Stimulated activated CD4-positive, alpha-beta T cell treated with anti-CD3 and anti-CD28 coated beads, TNF-alpha, amount 100 ng/mL, for 1 hour (primary cell): ENCODE measurements at places on chromosomes 6 and 20.

GRCh38 chr20:41432746-41433145, 66.1 kb upstream of the EMILIN3 start:
- no peak for DNase-seq

GRCh38 chr20:53647286-53647821, 53.7 kb upstream of the ZNF217 start:
- no peak for DNase-seq

DNA sequence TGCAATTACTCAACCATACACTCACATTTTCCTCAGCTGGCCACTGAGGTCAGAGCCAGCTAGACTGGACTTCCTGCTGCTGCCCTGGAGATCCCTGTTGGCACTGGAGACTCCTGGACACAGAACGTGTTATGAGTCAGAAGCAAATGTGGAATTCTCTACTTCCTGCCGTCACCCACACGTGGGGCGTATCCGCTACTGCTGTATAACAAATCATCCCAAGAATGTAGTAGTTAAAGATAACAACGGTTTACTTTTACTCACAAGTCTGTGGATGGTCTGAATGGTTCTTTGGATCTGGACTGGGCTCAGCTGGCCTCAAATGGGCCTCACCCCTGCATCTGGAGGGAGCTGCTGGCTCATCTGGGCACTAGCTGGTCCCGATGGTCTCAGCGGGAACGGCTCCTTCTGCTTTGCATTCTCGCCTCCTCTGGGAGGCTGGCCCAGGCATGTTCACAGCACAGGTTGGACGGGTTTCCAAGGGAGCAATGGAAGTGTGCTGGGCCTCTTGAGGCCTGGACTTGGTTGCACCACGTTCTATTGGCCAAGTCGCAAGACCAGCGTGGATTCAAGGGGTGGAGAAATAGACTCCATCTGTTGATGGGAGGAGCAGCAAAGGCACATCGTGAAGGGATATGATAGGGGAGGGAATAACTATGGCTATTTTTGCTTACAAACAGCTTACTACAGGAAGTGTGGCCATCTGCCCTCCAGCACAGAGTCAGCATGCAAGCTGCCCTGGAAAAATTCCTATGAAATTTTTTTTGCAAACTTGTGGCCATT, 118.5 kb downstream of the SNX5 start:
- no peak for DNase-seq

DNA sequence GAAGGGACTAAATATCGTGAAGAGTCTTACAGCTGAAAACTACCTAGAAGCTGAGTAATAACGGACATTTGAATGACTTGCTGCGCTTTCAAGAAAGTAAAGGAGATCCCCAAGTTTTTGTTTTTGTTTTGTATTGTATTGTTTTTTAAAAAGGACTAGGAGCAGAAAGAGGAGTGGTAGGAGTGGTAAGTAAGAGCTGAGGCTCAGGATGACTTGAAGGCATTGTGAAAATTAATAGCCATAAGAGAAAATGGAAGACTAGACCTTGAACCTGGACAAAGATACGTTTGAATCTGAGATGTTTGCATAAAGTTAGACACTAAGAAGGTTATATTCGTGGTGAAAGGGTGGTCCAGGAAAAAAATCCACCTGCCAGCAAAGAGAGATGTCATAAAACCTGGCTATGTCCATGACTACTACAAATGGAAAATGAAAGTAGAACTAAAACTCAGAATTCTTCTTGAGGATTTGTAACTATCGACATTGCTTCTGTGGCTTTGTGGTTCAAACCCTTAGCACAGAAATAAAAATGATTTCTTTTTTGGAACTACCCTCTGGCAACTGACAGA, 824.8 kb upstream of the FLRT3 start:
- DNase-seq = no peak

GRCh38 chr6:110589865-110590513, 113.6 kb upstream of the SLC22A16 start:
- DNase-seq = no peak

DNA sequence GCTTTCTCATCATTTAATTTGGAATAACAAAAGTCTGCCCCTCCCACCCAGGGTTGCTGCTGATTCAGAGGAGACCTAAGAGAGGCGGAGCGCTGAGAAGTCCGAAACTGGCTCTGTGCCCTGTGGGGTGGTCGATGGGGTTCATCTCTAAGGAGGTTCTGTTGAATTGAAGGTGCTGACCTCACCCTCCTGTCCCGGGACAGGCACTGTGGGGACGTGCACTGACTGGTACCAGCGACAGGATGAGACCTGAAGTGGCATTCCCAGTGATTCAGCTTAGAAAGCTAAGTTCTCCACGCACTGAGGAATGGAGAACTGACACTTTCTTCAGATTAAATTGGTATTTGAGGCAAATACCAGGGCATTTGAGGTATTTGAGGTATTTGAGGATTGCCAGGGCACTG, 1.3 kb downstream of the GUCA1B start:
- DNase-seq = no peak

- no peak for DNase-seq
Measured at GRCh38 chr20:53252002-53252401, 279.8 kb downstream of the TSHZ2 start.

DNA sequence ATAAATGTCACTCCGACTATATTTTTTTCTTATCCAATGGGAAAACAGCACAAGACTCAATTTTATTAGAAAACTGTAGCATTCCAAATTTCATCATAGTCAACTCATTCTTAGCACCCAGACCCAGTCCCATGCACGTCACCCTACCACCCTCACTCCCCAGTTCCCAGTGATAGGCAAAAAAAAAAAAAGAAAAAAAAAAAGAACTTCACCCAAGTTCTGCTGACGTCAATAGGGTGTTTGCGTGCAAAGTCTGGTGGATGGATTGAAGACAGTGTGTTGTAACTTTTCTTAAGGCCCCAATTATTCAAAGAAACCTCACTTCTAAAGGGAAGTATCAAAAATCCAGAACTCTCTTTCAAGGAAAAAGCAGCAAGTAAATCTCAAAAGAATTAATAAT, 213.9 kb upstream of the PRDM1 start:
- no peak for DNase-seq

DNA sequence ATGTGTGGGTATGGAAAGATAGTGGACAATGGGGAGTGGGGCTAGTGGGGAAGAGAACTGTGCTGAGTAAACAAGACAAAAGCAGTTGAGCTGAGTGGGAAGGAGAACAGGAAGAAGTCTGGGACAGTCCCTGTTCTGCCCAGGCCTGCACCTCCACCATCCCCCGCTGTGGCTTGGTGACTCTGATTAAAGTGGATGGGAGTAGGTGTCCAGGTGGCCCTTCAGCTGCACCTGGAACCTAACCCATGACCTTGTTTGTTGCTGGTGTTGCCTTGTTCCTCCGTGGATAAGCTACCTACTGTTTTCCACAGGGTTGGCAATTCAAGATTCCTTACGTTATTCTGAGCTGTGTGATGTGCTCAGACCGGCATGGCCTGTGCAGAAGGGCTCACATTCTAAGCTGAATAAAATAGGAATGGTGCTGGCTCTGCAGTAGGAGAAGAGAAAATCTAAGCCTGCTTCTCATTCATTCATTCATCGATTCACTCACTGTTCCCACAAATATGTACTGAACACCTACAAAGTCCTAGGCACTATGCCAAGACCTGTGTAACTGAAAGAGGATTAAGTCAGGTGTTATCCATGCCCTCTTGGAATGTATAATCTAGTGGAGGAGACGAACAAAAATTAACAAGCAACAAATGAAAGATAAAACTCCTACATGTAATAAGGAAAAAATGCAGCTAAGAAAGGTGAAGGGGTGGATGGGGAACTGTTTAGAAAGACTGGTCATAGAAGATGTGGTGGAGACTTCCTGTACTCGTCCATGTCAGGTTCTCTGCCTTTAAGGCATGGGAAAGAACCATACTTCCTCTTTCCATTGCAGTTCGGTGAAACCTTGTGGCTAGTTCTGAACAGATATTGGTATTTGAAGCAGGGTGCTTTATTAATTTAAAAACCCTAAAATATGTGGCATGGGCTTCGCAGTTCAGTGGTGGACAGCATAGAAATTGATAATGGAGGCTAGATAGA, 10.1 kb upstream of the CALHM6 start:
- DNase-seq = no peak

DNA sequence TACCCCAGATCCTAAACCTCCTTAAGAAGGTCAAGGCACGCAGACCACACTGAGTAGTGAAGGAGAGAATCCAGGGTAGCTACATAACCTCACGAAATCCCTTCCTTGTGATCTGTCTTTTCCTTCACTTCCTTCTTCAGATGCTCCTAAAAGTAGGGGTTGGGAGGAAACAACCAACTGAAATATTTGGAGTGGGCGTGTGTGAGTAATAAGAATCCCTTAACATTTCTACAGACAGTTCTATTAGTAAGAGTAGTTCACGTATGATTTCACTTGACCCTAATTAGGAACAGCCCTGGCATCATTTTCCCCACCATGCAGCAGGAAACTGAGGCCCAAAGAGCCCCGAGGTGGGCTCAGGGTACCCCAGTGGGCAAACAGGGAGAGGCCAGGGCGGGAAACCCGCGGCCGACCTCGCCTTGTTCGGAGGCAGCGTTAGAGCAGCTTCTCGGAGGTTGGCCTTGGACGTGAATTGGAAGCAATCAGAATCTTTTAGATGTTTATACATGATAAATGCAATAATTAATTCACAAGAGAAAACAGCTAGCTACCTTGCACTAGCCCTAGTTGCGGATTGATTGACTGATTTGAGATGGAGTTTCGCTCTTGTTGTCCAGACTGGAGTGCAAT, 859 bp upstream of the RAE1 start:
- no peak for DNase-seq

GRCh38 chr20:11234608-11235007, 560.8 kb upstream of the JAG1 start:
- no peak for DNase-seq

- no peak for DNase-seq
Measured at GRCh38 chr6:50102676-50103075, 52.9 kb upstream of the DEFB112 start.

- no peak for DNase-seq
Measured at GRCh38 chr6:43942011-43942442, 172.0 kb downstream of the VEGFA start.

GRCh38 chr6:146543940-146544615, 445 bp downstream of the RAB32 start:
- DNase-seq = no peak

DNA sequence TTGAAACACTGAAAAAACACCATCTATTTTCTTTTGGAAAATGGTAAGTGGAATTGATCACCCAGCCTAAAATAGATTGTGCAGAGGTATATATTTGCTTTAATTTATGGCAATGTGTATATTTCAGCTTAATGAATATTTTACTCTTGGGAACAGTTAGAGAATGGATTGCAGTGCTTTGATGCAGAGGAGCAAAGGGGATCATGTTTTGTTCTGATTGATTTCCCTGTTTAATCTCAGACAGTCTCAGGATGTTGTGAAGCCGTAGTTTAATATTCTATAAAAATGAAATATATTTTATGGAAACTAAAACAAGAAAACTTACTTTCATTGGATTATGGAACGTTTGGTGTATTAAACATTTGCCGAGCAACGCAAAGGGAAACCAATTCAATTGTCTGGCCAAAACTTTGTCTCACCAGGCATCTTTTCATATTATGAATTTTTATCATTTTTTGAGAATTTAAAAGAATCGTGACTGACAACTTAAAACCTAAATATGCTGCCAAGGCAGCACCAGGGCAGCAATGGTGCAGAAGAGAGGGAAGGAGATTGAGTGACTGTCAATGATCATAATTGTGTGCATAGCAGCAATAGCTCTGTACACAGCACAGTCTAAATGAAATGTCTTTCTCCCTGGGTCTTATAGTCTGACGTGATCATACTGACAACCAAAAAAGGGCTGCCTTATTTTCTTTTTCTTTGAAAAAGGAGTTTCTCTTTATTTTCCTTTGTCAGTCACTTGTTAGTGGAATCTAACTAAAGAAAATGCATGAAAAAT, 105.5 kb upstream of the EPHA7 start:
- no peak for DNase-seq

GRCh38 chr6:7401075-7401474, 11.5 kb downstream of the RIOK1 start:
- no peak for DNase-seq

GRCh38 chr20:18042229-18042628, 15.5 kb downstream of the OVOL2 start:
- no peak for DNase-seq

DNA sequence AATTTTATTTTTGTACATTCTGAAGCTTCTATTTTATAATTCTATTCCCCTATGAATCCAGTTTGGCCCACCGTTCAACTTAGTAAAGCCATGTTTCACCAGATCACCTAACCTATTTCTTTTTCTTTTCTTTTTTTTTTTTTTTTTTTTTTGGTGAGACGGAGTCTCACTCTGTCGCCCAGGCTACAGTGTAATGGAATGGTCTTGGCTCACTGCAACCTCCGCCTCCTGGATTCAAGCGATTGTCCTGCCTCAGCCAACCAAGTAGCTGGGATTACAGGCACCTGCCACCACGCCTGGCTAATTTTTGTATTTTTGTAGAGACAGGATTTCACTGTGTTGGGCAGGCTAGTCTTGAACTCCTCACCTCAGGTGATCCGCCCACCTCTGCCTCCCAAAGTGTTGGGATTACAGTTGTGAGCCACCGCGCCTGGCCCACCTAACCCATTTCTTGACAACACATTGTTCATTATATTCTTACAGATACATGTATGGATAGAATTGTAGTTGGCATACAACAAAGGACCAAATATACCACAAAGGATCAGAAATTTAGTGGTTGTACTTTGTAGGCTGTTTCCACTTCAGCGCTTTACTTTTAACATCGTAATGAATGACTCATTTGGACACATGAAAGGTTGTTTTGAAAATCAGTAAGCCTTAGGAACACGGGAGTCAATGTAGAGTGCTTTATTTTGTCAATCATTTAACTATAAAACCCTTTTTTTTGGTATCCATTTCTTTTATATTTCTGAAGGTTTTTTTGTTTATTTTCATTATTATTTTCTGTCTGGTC, 63.2 kb downstream of the GJA1 start:
- no peak for DNase-seq

DNA sequence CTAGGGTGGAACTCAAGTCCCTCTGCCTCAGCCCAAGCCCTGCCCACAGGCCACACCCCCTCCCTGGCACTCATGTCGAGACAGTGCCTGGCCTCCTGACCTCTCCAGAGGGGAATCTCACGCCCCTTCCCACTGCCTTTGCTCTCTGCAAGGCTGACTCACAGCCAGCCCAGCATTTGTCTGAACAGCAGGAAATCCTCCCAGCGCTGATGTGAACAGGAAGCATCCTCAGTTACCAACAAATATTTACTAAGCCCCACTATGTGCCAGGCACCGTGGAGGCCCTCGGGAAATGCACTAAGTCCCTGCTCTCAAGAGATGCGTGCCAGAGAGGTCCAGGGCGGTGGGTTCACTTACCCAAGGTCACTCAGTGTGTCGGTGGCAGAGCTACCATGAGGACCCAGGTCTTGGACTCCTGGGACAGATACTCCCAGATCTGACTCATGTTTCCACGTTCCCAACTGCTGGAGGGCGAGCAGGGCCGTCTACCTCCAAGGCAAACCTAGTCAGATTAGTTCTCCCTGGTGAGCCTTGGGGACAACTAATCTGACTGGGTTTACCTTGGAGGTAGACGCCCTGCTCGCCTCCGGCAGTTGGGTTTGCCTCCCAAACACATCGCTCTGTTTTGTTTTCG, 7.8 kb downstream of the ADA start:
- no peak for DNase-seq

- DNase-seq = no peak
Measured at GRCh38 chr6:44227148-44227793, 3.9 kb downstream of the SLC29A1 start.
